ENCODE measurements at places on chromosomes 4 and X.

DNA sequence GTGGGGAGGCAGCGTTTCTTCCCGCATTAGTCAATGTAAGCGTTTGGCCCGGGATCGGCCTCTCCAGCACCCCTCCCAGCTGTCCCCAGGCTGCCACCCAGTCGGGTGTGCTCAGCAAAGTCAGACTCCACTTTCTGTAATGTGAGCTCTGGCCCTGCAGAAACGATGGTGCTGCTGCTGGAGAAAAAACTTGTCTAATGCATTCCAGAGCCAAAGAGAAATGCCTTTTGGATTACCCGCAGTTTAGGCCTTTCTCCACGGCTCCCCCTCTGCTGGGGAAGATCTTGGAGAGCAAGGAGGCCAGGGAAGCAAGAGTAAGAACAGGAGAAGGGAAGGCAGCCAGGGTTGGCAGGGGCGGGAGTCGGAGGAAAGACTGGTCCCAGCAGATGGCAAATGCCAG is 55.2 kb downstream of the ELF4 start:
- DNase-seq = no peak

- no peak for DNase-seq
Observed at GRCh38 chrX:22063284-22063683, 31.2 kb downstream of the PHEX start.

DNA sequence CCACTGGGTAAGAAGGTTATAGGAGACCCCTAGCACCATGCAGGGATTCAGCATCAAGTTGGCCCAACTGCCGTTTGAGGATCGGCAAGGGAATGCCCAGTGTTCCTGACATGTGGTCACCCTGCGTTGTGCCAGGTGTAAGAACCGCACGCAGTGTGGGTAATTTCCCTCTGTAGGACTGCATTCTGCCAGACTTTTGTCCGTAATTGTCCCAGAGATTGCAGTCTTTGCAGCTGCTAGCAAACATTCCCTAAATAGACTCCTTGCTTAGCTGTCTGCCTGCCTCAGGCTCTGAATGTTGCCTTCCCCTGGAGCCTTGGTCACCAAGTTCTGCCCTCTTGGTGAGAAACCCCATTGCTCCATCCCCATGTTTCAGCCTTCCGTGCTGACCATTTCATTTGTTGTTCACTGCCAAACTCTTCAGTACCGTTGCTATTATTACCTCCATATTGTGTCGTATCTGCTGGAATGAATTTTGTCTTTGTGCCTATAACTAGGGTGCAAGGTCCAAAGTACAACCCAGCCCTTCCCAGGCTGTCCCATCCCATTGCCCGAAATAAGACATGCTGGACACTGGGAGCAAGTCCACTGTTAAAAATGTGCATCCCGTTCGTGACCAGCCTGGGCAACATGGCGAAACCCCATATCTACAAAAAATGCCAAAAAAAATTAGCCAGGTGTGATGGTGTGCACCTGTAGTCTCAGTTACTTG is 53.8 kb upstream of the USP9X start:
- no peak for DNase-seq

DNA sequence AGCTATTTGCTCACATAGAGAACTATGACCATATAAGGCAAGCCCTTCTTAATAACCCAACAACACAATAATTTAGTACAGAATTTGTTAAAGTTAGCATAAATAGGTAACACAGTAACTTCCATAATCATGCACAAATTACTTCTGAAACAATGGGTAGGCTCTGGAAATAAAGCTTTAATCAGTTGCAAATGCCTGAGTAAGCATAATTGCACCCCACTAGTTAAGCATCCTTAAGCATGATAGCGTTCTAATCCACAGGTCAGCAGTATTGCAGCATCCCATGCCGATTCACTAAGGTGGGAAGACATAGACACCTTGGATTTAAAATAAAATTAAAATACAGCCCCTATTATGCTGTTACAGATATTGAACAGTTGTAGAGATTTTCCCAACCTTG is 161.7 kb downstream of the DHX15 start:
- no peak for DNase-seq

DNA sequence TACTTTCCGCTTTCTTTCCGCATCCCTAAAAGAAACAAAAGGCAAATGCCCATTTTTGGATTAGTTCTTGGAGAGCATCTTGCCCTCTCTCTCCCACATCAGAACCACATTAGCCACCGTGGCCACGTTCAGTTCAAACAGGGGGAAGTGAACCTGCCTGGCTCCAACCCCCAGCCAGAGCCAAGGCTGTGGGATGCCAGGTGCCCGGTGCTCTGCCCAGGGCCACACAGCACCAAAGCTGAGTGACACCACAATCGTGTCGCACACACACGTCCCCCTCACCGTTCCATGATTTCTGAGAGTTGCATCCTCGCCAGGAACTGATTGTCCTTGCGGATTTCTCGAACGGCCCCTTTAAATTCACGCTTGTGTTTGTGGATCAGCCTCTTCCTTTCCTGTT is 24.3 kb downstream of the NOP14 start:
- DNase-seq = no peak

DNA sequence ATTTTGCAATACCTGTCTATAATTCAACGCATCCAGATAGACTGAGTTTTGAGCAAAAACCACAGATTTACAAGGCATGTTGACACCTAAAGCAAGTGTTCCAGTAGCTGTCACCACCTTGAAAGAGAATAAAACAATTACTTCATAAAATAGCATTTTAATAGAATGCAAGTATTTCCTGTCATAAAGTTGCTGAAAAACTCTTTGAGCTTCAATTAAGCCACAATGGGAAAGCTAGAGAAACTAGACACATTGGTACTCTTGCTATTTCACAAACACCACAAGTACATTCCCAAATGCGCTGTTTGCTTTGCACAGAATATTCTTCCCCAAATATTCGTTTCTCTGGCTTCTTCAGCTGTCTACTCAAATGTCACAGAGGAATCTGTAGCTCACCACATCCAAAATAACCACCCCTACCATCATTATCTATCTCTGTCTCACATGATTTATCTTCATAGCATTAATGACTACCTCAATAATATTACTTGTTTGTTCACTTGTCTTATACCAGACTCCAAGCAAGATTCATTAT is 70.3 kb downstream of the DDX60 start:
- no peak for DNase-seq

GRCh38 chr4:175784986-175785525 is 27.0 kb downstream of the GPM6A start:
- no peak for DNase-seq

DNA sequence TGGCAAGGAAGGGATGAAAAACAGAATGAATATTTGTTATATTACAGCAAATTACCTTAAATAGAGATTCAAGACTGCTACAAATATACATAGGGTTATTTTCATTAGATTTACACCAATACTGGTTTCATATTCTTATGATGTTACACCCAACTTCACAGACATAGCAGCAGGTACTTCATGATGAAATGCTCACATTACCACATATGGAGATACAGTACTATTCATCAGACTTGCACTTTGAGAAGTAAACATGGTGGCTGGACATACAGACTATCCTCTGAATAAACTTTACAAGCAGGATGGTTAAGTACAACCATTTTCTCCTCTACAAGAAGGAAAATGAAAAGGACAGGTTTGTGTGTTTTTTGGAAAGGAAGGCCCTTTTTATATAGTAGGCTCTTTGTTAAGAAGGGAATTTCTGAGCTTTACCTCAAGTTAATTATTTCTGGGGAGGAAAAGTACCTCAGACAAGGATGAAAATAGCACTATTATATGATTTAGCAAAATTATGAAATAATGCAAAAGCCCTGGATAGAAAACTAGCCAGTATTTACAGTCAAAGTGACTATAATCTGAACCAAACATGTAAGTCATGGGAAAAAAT is 12.0 kb upstream of the FAM120C start:
- DNase-seq = no peak

DNA sequence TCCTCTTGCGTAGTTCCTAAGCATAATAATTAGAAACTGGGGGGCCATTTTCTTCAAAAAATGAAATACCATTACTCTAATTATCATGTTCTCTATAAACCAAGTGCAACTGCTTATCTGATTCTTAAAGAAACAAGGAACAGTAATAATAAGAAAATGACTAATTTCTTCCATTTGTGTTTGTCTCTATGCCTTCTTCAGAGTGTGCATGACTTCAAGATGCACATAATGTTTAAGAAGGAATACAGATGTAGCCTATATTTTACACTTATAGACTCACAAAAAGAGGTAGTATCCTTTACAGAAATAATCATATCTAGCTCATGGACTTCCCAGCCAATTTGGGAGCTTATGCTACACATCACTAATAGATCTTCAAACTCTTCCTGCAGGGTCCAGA is 131.7 kb downstream of the CHRNA9 start:
- DNase-seq = no peak

DNA sequence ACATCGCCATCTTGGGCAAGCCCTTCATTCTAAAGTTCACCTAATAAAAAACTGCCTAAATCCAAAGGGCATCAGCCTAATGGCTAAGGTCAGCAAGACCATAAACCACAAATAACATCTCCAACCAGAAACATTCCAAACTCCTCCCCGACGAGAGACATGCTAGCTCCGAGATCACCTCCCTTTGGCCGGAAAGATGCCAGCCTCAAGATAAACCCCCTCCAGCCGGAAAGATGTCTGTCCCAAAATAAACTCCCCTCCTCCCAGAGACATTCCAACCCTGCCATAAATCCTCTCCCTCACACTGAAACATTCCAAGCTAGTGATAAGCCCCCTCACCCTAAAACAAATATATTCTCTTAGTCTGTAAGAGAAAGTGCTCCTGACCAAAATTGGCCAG is 13.3 kb upstream of the DYNLT3 start:
- no peak for DNase-seq

- no peak for DNase-seq
Observed at GRCh38 chr4:144356941-144357381, 216.4 kb upstream of the GYPA start.

- DNase-seq = no peak
Observed at GRCh38 chr4:184795214-184795844, 30.4 kb downstream of the ACSL1 start.

DNA sequence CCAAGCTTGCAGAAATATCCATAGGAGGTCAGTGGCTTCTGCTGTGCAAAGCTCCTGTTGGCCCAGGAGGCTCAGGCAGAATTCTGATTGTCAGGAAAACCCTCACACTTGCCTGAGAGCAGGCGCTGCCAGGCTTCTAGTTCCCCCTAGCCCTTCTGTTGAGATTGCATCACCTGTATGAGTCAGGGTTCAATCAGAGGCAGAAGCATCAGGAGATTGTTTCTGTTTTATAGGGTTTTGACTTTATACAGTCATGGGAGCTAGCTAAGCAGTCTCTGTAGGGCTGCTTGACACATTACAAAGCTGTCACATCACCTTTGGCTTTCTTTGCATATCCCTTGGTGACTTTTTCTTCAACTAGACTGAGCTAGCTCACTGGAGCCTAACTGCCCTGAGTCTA is 27.8 kb downstream of the DIPK2B start:
- DNase-seq = no peak

GRCh38 chr4:41060352-41061334 is 153.7 kb downstream of the APBB2 start:
- DNase-seq = no peak

GRCh38 chr4:87521757-87522374 is 7.3 kb downstream of the SPARCL1 start:
- no peak for DNase-seq

GRCh38 chrX:130179170-130179569 is 7.4 kb downstream of the RAB33A start:
- no peak for DNase-seq

DNA sequence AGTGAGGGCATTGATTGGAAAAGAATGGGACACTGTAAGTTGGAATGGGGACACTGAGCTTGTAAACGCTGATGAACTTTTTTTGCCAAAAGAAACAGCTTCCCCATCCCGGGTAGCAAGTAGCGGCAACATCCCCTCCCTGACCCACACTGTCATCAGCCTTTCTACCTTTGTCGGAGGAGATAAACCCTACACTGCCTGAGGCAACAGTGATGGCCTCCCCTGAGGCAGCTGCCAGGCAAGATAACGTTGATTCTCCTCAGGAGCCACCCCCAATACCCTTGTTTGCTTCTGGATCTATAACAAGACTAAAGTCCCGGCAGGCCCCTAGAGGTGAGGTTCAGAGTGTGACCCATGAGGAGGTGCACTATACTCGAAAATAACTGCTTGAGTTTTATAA is 10.3 kb upstream of the RAB33B start:
- no peak for DNase-seq

- DNase-seq = no peak
Observed at GRCh38 chrX:108270739-108271396, 167.4 kb downstream of the COL4A6 start.

GRCh38 chrX:83416273-83416672 is 91.8 kb upstream of the POU3F4 start:
- no peak for DNase-seq

DNA sequence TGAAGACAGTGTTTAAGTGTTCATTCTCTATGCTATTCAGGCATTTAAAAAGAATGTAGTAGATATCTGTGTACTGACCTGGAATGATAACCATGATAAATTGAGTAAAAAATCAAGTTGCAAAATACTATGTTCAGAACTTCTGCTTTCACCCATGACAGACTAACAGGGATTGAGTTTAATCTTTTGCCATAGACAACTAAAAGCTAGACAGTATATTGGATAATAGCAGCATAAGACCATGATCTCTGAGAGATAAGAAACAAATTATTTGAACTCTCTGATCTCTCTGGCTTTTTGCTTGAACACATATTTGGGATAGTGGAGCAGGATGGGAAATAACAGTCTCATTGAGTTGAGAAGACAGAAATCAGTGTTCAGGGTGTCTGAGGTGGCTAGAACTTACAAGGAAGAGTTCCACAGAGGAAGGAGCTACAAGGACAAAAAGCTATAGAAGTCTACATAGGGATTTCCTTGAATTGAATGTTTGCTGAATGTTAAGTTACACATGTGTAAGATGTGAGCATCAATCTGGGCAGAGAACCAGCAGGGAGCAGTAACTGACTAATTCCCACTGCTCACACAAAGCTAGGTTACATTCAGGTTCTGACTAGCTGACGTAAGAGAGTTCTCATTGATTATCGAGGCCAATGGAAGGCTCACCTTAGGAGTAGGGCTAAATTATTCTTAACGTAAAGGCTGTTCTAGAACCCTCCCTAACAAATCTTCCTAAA is 60.4 kb downstream of the SLC30A9 start:
- no peak for DNase-seq

GRCh38 chr4:183244019-183244418 is 76.1 kb downstream of the CLDN22 start:
- DNase-seq = no peak

DNA sequence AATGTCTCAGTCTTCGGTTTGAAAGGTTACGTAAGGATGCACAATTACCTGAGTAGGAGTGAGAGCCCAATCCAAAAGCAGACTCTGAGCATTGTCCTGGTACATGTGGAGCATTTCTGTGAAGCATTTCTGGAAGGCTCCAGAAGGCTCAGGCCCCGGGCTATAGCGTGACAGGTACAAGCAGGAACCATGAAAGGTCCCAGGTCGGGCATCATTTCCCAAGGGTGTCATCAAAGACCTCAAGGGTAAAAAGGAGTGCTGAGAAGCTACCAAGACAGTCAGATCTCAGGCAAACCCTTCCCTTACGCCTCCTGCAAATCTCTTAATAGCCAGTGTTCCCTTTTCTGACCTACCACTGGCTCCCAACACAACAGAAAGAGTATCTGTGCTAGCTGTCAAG is 30.8 kb downstream of the GPC4 start:
- no peak for DNase-seq
